Activated CD4-positive, alpha-beta T cell treated with anti-CD3 and anti-CD28 coated beads, Interleukin-2, Interleukin-6, amounts not matched to agents 100 ng/mL and 50 ng/mL, durations not matched to agents 16 hours and 8 hours (primary cell): ENCODE measurements at places on chromosomes 7 and 10.

DNA sequence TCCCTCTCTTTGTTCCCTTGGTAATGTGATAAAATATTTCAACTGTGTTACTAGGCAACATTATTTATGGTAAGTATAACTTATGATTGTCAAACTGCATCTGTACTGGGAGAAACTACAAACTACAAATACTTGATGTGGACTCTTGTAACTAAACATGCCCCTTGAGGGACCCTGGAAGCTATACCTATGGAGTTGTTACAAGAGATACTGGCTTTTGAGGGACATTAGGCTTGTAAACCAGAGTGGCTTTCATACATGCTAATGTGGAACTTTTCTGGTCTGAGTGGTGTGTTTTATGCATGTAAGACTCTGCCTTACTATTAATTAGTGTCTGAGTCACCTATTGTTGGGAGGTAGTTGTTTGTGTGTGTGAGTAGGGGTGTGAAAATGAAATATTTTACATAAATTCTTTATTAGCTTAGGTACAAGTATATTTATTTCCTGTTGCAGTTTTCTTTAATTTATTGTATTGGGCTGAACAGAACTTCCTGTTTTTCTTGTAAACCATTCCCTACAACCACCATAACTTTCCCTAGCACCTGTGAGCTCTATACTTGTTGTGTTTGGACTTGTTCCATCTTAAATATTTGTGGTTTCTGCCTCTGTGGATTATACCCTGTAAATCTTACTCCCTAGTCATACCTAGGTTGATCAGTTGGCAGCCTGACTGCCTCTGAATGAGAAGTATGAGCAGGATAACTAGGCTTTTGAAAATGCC lies 49.8 kb downstream of the STK31 start:
- DNase-seq, result no peak

DNA sequence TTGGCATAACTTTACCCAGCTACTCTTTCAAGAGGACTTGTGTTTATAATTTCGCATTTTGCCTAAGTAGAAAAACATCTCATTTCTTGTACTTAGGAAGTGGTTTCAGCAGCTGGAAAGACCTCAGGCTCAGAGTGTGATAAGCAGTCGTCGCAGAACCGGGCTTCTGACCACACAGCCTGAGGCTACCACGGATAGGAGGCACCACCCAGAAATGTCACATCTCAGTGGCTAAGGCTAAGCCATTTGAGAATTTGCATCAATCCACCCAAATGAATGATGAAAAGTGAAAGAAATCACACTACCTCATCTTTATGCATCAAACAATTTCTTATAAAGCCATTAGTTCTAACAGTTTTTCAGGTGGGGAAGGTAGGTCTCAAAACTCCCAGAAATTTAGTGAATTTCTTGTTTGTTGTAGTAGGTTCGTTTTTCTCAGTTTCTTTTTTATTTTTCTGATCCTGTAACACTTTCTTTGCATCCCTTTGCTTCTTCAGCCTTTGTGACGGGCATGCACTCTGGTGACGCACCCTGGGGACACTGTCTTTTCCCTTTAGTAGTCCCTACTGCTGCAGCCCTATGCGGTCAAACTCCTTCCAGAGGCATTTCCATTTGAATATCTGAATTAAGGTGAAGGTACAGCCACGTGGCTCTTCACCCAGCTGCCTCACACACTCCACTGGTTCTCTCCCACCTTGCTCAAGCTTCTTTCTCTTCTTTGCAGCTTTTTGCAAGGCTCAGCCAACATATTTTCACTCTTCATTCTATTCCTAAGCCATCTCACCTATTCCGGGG lies 68.5 kb downstream of the MAP3K8 start:
- DNase-seq, result peak; percentile 77

GRCh38 chr10:103855424-103855823 lies at the start of gene SH3PXD2A:
TSS of gene SH3PXD2A (minus strand) at chr10:103855576. CDS start at chr10:103855266, 310 bp downstream.
- DNase-seq, result no peak

- no peak for DNase-seq
Measured at GRCh38 chr7:40876601-40877000, 741.8 kb downstream of the SUGCT start.

GRCh38 chr10:33799281-33799943 lies 464.9 kb upstream of the NRP1 start:
- DNase-seq, result no peak

DNA sequence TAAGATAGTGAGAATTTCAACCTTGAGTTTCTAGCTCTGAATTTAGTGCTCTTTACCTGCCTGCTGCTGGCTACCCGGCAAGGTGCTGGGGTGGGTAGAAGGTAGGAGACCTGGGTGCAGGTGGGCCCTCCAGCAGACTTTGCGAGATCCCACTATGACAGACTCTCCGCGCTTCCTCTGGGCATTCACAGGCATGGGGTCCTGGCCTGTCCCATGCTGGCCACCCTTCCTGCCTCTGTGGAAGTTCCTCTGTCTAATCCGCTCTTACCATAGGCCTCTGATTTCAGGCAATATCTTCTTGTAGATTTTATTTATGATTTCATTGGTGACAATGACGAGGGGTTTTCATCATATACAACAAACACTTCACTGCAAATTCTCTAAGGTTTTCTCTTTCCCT lies 1.2 kb upstream of the WDFY4 start:
- DNase-seq, result no peak

GRCh38 chr7:44917465-44917864 lies 32.1 kb upstream of the PURB start:
- no peak for DNase-seq

GRCh38 chr10:116253716-116254115 lies 19.3 kb downstream of the GFRA1 start:
- DNase-seq, result no peak

- DNase-seq, result no peak
Measured at GRCh38 chr7:95598511-95598910, 2.2 kb upstream of the PDK4 start.

DNA sequence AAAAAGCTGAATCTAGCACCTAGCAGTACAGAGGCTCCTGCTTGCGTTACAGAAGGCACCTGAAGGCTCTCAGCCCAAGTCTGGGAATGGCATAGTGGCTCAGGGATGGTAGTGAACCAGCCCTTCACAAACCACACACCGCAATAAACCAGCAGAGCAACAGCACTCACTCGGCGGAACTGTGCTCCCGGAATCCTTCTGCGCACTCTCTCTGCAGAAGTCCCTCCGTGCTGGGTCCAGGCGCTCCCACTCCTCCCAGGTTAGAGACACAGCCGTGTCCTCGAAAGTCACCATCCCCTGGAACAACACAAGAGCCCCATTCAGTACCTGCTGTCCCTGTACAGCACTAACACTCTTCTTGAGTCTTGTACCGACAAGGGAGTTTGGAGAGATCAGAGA lies 1.5 kb downstream of the ZNF394 start:
- no peak for DNase-seq

DNA sequence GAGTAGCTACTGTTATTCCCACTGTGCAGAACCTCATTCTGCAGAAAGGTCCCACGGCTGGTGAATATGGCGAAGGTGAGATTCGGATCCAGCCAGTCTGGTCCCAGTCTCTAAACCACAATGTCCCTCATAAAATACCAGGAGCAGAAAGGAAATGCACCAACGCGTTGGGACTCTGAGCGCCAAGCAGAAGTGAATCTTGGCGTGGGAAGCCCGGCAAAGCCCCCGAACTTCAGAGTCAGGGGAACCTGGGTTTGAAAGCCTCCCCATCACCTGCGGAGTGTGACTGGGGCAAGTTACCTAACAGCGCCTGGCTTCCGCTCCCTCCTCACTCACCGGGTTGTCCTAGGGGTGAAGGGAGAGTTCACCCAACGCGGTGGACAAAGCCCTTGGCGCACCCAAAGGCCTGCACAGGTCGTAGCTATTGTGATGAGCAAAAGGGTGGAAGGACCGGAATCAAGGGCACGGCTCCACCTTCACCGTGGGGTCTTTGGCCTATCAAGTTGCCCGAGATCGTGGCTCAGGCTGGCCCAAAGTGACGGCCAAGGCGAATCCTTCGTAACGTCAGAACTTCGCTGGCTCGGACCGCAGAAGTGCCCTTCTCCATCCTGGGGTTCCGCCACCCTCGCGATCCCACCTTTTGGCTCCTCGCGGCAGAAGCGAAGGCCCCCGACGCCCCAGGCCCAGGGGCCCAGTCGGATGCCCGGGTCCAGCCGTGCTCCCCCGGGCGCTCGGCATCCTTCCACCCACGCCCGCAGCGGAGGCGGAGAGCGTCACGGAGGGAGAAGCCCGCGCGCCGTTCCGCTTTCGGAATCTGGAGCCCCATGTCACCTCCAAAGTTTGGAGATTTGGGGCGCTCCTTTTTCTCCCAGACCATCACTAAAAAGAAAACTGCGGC lies 811 bp downstream of the RGS10 start:
- peak; percentile 53 for DNase-seq

- DNase-seq, result peak; percentile 16
Measured at GRCh38 chr7:48634116-48634632, 290.2 kb upstream of the CDC14C start.

DNA sequence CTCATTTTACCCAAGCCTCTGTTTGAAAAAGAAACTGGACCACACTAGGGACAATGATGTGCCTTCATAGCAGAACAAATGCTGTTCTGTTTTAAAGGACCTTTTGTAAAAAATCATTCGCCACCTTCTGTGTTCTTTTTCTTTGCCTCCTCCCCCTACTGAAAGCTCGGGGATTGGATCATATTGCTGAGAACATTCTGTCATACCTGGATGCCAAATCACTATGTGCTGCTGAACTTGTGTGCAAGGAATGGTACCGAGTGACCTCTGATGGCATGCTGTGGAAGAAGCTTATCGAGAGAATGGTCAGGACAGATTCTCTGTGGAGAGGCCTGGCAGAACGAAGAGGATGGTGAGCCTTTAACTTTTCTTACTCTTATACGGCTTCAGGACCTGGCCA lies 62.2 kb downstream of the POLL start:
- no peak for DNase-seq

GRCh38 chr7:55247428-55247827 lies 117.7 kb upstream of the LANCL2 start:
- no peak for DNase-seq

DNA sequence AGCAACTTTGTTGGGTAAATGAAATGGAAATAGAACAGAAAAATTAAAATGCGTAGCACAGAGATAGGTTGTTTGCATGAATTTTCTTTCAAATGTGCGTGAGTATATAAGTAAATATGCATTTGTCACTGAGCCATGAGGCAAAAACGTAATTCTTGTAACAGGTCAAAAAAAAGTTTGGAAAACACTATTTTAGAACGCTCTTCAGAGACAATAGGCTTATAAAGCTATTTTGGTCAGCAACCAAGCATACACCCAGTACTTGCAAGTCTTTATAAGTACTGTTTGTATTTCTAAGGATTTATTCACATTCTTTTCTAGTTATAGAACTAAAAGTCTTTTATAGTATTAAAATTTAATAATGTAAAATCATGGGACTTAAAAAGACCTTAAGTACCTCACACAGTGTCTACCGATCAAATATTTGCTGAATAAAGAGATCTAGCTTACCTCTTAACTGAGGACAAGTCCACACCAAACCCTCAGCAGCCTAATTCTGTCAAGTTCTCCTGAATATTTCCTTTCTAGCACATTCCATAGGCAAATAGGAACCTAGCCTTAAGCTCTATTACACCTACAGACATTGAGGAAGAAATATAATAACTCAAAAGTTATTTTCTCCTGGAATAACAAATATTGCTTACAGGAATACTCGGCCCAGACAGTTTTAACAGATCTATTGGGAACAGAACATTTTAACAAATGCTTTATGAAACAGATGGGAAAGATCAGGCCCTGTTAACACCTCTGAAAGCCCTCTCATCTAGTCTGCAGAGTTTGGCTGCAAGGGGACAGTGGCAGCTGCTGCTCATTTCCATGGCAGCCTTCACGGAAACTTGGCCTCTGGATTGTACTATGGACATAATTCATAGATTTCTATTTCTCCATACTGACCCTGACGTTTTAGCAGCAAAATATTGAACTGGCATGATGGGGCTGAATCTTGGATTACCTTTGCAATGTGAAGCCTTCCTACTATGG lies 8.8 kb downstream of the CRPPA start:
- DNase-seq, result no peak

GRCh38 chr10:77901743-77902142 lies 24.8 kb downstream of the DLG5 start:
- no peak for DNase-seq

DNA sequence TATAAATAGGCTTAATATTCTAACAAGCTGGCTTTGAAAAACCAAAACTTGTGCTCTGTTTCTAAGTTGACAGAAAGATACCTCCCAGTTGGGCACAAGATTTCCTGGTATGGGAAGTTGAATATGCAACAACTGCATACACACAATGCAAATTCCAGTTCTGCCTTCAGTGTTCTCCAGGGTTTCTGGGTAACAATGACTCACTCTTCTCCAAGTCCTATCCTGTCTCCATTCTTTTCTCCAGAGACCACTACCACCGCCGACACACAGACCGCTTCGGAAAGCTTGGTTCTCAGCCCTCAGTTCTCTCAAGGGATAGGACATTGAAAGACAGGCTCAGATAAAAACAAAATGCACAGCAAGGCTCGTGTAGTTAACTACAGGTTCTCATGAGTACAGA lies 12.2 kb downstream of the PDE1C start:
- no peak for DNase-seq

GRCh38 chr7:126501617-126502016 lies 751.1 kb downstream of the GRM8 start:
- no peak for DNase-seq

DNA sequence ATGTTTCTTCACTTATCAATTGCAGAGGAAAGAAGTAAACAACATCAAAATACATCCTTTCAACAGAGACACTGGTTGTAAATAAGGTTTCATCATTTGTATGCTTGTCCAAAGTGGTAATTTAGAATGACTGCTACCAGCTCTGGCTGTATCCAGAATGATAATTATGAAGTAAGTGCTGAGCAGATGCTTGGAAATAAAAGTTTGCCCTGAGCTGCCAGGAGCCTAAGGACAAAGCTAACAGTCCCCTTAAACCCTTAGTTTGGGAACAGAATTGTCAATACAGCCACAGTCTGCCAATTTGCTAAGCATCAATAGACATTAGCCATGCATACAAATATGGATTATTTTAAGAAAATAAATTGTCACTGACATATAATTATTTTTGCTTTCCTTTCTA lies 147.0 kb upstream of the SLC13A1 start:
- DNase-seq, result no peak

DNA sequence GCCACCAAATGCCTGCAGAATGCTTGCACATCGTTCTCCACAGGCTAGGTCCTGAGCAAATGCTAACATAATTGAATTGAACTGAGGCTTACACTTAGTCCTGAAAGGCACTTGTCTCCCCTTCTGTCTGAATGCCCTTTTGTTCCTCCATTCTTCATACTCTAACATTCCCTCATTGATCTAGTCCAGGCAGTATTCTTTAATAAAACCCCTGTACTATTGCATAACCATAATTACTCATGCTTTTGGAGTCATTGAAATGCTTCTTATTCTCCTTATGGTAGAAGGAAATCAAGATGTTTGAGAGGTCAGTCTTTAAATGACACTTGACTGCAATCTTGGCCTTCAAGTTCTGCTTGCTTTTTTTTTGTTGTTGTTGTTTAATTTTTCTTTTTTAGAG lies 7.1 kb downstream of the PI4K2A start:
- no peak for DNase-seq

DNA sequence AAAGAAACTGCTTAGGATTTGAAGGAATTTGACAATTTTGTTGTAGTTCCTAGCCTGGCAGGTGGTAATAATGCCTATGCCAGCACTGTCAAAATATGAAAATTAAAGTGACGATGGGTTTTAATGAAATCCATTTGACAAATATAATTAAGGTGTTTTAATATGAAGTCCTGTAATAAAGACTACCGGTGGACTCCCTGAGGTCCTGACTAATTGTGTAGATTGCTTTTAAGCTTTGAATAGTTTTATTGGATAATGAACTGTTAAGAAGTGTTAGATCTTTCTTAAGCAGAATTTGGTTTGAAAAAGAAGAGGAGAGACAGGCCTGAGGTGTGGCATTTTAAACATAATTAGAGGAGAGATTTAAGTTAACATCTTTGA lies 197.2 kb downstream of the VTI1A start:
- no peak for DNase-seq

GRCh38 chr7:121000081-121000983 lies 11.8 kb downstream of the CPED1 start:
- no peak for DNase-seq
